Body of pancreas (tissue), 4 donors: ENCODE measurements at places on chromosomes 3 and 15.

DNA sequence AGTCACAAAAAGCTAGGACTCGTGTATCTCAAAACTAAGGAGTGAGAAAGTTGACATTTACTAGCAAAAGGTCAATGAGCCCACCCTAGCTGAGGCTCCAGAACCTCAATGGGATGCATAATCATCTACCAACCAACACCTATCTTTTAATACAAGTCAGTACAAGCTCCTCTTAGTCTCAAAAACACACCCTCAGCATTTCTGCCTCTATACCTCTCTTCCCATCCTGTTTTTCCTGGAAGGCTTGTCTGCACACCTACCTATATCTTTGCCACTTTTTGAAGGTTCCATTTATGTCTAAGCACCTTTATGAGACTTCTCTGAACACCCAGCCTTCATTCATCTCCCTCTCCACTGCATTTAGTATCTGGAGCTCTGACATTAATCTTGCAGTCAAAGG lies 10.0 kb downstream of the WWTR1 start:
- H3K27ac ChIP-seq: peak overlapping the region; percentile 51
- no peak overlapping the region for H3K4me3 ChIP-seq
- DNase-seq: no peak
- H3K36me3 ChIP-seq: no peaks in the 10 kb centered on the region

- no peaks in the 10 kb centered on the region for H3K4me1 ChIP-seq
- no peaks in the 10 kb centered on the region for H3K36me3 ChIP-seq
- DNase-seq: no peak
- H3K27ac ChIP-seq: no peak overlapping the region
Measured at GRCh38 chr15:35383506-35383905, 162.5 kb downstream of the DPH6 start.

GRCh38 chr3:59809710-59810444 lies 760.1 kb upstream of the CFAP20DC start:
- no peaks in the 10 kb centered on the region for H3K27me3 ChIP-seq
- H3K4me3 ChIP-seq: no peak overlapping the region

DNA sequence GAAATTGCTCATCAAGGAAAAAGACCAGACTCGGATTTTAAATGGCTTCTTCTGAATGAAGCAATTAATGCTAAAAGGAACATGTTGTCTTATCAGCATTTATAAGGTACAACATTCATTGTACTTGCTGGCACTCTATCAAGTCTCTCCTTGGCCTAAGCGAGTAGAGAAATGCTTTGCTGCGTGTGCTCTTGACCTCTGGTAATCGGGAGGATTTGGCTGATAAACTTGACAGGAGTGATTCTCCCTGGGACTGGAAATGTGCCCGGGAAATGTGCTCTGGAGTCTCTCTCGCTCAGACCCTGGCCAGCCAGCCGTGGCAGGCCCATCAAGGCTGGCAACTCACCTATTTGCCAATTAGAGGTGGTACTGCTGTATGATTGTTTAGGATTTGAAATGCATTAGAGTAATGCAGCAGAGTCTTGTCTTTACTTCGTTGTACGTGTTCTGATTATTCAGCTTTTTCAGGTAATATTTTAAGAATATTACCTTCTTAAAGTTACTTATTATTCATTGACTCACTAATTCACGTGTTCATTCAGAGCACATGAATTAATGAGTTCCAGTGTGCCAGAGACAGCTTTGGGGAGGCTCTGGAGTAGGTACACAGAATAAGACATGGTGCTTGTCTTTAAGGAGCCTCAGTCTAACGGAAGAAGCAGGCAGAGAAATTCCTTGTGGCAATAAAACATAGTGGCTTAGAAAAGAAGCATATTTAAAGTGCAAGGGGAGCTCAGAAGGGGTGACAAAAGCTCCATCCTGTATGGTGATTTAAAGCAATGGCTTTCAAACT lies 48.0 kb upstream of the TPRG1 start:
- H3K27me3 ChIP-seq: no peaks in the 10 kb centered on the region
- no peaks in the 10 kb centered on the region for H3K36me3 ChIP-seq
- H3K4me1 ChIP-seq: peaks cover 10% of the 10 kb centered on the region
- peak overlapping the region; percentile 60 for H3K27ac ChIP-seq
- DNase-seq: no peak

DNA sequence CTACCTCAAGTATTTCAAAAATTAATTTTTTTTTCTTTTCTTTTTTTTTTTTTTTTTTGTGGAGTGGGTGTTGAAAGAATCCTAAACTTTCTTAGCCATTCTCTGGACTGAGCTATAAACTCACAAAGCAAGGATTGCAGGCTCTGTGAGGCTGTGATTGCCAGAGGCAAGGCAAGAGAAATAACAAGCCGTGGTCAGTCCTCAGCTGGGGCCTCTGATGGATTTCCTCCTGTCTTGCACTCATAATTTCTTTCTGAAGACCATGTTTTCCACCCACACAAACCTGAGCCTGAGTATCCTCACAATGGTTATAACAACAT lies 1.3 kb downstream of the CX3CR1 start:
- no peaks in the 10 kb centered on the region for H3K36me3 ChIP-seq
- no peak for DNase-seq
- H3K27ac ChIP-seq: no peak overlapping the region

DNA sequence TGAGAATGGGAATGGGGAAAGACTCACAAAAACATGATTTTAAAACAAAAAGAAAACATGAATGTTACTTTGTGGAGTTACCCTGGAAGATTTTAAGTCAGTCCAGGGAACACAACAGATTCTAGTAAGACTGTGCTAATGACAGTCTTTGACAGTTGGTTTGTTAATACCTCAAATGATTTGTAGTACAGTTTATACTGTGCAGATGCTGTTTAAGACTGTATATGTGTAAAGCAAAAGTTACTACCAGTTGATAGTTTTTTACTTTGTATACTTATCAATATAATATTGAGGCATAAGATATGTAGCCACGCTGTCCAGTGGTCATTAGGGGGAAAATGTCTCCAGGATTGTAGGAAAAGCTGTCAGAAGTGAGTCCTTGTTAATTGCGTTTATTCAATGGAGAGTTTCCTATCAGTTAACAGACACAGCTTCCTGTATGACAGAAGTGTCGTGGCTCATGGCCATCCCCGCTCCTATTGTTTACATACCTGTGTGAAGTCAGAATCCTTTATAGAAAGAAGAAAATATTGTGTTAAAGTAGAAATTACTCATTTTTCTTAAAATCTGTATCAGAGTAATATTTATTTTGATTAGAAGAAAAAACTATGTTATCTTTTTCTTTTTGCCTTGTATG lies 36.0 kb downstream of the NKIRAS1 start:
- no peaks in the 10 kb centered on the region for H3K27me3 ChIP-seq
- H3K36me3 ChIP-seq: no peaks in the 10 kb centered on the region
- peaks cover 11% of the 10 kb centered on the region for H3K4me1 ChIP-seq
- no peak overlapping the region for H3K27ac ChIP-seq
- no peak overlapping the region for H3K4me3 ChIP-seq

- H3K4me3 ChIP-seq: no peak overlapping the region
- no peak for DNase-seq
- no peaks in the 10 kb centered on the region for H3K36me3 ChIP-seq
- H3K27ac ChIP-seq: no peak overlapping the region
Measured at GRCh38 chr3:73379465-73379864, 245.3 kb downstream of the PDZRN3 start.

GRCh38 chr3:11989383-11990038 lies 14.7 kb upstream of the SYN2 start:
- no peak overlapping the region for H3K4me3 ChIP-seq
- no peaks in the 10 kb centered on the region for H3K27me3 ChIP-seq
- H3K4me1 ChIP-seq: no peaks in the 10 kb centered on the region
- no peak for DNase-seq
- no peak overlapping the region for H3K27ac ChIP-seq

- no peak overlapping the region for H3K4me3 ChIP-seq
- DNase-seq: no peak
- H3K36me3 ChIP-seq: no peaks in the 10 kb centered on the region
- H3K27me3 ChIP-seq: no peaks in the 10 kb centered on the region
Measured at GRCh38 chr15:56758770-56759449, 25.6 kb upstream of the ZNF280D start.

- H3K27me3 ChIP-seq: no peaks in the 10 kb centered on the region
- no peak overlapping the region for H3K27ac ChIP-seq
- DNase-seq: no peak
Measured at GRCh38 chr15:95175914-95176658, 944.7 kb downstream of the MCTP2 start.

DNA sequence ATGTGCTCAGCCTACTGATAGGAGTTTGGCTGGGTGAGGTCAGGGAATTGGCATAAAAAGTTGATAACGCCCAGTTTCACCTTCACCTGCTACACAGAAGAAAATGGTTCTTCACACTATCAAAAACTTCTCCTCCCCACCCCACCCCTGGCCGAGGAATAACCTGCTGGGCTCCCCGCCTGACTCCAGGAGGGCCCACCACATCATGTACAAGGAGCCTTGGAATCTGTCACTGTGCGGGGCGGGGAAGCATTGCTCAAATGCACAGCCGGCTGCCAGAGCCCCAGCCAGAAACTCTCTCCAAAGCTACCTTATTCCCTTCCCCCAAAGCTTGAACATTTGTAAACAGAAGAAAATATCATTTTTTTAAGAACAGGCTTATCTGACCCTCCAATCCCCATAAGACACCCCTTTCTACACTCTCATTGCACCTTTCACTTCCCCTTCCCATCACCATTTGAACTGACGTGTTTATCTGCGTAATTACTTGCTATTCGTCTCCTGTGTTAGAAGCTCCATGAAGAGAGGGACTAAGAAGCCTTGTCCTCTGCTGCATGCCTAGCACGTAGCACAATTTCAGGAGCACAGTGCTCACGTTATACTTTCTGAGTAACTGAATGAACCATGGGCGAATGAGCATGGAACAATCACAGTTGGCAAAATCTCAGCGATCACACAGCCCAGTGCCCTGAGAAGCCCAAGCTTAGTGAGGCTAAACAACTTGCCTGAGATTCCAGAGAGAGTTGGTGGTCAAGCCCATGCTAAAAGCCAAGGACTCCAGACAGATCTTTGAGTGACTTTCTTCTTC lies 82.9 kb downstream of the HES1 start:
- no peak overlapping the region for H3K27ac ChIP-seq
- no peaks in the 10 kb centered on the region for H3K36me3 ChIP-seq
- no peaks in the 10 kb centered on the region for H3K27me3 ChIP-seq
- no peak overlapping the region for H3K4me3 ChIP-seq

- no peak overlapping the region for H3K4me3 ChIP-seq
- no peaks in the 10 kb centered on the region for H3K27me3 ChIP-seq
- DNase-seq: no peak
- no peaks in the 10 kb centered on the region for H3K36me3 ChIP-seq
- peak overlapping the region; percentile 81 for H3K27ac ChIP-seq
Measured at GRCh38 chr3:50245251-50245745, 9.3 kb downstream of the GNAI2 start.
